Cortex of kidney (tissue), 1 donor: ENCODE measurements at places on chromosomes 1 and 21.

DNA sequence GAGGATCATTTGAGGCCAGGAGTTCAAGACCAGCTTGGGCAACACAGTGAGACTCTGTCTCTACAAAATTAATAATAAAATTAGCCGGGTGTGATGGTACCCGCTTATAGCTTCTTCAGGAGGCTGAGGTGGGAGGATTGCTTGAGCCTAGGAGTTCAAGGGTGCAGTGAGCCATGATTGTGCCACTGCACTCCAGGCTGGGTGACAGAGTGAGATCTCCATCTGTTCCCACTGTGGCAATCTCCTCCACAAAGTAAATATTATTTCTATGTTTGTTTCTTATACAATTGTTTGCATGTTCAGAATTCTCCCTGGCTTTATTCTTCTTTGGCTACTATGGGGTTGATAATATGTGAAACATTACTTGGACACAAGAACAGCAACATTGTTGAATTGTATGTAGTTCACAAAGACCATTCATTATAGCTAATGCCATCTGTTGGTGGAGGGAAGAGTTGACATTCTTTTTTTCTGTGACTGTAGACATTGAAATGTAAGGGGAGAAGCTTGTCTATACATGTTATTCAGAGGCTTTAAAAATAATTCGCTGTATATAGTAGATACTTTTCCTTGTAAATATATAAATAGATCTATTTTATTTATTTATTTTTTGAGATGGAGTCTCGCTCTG, 47.8 kb upstream of the SRSF10 start:
- DNase-seq: no peak

- no peak for DNase-seq
These were observed 866.0 kb downstream of the LTN1 start for GRCh38 chr21:28126521-28127174.

GRCh38 chr1:94327001-94327690, 89.8 kb upstream of the ARHGAP29 start:
- DNase-seq: no peak

GRCh38 chr21:19322360-19322759, 918.8 kb upstream of the TMPRSS15 start:
- DNase-seq: no peak

DNA sequence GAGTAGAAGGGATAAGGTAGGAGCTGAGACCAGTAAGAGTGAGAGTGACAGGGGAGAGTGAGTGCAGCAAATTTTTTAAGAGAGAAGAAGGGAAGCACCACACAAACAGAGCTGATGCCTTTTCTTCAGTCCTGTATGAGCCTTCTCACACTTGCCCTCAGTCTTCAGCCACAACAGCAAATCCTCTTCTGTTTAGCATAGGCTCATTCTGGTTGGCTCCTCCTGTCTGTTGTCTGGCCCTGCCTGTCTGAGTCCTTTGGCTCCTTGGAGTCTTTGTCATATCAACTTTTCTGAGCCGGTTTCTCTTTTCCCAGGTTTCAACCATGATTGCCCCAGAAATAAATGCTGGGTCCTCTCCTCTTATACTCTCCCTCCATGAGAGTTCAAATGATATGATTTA, 12.7 kb upstream of the CASQ1 start:
- DNase-seq: no peak

DNA sequence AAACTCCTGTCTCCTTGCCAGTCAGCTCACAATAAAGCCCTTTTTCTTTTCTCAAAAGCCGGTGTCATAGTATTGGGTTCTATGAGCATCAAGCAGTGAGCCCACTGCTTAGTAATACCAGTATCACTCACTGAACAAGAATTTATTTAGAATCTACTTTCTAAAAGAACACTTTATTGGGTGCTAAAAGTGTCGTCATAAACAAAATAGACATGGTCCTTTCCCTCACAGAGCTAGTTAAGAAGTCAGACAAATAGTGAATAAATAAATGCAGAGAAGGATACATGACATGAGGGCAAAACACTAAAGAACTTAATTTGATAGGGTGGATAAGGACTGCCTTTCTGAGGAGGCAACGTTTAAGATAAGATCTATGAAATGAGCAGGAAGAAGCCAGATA, 32.2 kb downstream of the EVI5 start:
- no peak for DNase-seq

DNA sequence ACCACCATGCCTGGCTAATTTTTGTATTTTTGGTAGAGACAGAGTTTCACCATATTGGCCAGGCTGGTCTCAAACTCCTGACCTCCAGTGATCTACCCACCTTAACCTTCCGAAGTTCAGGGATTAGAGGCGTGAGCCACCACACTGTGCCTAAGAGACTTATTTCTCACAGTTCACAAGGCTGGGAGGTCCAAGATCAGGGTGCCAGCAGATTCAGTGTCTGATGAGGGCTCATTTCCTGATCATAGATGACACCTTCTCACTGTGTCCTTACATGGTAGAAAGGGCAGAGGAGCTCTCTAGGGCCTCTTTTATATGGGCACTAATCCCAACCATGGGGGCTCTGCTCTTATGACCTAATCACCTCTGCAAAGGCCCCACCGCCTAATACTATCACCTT, 58.8 kb downstream of the ARHGEF10L start:
- DNase-seq: no peak

DNA sequence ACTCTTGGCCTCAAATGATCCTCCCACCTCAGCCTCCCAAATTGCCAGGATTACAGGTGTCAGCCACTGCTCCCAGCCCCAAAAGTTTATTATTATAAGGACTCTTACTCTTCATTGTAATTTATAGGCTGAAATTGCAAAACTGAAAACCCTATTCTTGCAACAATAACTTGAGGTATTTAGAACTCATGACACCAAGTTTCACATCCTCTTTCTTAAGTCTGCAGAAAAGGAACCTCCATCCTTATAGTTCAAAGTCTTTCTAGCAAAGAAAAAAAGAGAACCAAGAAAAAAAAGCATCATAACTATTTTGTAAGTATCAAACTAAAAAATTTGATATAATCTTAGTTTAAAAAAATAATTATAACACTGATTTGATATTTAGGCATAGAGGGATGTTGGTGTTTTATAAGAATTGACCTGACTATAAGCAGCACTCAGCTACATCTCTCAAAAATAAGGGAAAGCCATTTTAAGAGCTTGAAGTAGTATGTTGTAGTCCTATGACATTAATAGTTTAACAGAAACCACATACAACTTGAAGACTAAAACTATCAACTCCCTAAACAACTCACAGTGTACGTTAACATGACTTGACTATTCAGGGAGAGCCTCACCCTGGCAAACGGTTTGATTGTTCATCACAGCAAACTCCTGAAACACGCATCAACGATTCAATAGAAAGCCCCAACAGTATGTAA, 122.4 kb downstream of the AKT3 start:
- DNase-seq: no peak

DNA sequence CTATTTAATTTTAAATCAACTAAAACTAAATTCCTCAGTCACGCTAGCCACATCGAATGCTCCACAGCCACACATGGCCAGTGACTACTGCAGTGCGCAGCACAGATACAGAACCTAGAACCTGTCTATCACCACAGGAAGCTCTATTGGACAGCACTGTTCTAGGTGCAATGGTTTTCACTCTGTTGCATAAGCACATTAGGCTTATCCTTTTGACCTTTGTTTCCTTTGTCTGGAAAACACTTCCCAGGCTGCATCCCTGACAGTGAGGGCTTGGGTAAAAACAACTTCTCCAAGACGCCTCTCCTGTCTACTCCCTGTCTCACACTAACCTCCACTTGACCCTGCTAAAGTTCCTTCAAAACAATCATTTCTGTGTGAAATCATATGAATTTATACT, 33.6 kb upstream of the RAP1GAP start:
- no peak for DNase-seq

DNA sequence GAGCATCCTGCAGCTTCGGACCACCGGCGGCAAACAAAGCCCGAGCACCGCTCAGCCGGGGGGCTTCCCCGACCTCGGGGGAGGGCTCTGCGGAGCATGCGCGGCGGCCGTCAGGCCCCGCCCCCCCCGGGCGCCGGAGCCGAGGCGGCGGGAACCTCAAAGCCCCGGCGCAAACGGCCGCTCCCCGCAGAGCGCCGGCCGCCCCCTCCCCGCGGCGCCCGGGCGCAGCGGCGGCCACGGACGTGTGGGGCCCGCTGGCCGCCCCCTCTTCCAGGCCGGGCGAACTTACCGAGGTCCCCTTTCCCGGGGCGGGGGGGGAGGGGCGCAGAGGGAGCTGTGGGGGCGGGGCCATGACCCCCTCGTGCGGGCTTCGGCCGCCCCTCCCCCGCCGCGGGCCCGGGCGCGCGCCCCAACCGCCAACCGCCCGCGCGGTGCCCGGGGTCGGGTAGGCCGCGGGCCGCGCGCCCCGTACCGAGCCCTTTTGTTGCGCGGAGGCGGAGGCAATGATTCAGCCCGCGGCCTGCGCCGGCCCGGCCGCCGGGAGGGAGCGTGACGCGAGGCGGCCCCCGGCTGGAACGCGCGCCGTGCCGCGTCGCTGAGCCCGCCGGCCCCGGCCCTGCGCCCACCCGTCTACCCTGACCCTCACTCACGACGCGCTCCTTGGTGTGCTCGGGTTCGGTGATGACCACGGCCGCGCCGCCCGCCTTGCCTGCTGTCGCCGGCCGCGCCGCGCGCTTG, 1.7 kb downstream of the RCC2 start:
- DNase-seq: no peak

GRCh38 chr21:15775981-15776380, 46.2 kb downstream of the USP25 start:
- no peak for DNase-seq

GRCh38 chr1:19577036-19577435, 67.1 kb upstream of the NBL1 start:
- no peak for DNase-seq

- no peak for DNase-seq
These were observed 16.4 kb downstream of the RPE65 start for GRCh38 chr1:68433395-68433794.

DNA sequence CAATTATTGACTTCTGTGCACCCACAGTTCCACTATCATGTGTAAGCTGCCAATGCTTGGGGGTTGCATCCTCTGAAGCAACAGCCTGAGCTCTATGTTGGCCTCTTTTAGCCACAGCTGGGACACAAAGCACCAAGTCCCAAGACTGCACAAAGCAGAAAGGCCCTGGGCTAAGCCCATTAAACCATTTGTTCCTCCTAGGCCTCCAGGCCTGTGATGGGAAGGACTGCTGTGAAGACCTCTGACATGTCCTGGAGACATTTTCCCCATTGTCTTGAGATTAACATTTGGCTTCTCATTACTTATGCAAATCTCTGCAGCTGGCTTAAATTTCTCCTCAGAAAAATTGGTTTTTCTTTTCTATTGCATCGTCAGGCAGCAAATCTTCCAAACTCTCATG, 123.7 kb upstream of the DEPDC1 start:
- DNase-seq: no peak

DNA sequence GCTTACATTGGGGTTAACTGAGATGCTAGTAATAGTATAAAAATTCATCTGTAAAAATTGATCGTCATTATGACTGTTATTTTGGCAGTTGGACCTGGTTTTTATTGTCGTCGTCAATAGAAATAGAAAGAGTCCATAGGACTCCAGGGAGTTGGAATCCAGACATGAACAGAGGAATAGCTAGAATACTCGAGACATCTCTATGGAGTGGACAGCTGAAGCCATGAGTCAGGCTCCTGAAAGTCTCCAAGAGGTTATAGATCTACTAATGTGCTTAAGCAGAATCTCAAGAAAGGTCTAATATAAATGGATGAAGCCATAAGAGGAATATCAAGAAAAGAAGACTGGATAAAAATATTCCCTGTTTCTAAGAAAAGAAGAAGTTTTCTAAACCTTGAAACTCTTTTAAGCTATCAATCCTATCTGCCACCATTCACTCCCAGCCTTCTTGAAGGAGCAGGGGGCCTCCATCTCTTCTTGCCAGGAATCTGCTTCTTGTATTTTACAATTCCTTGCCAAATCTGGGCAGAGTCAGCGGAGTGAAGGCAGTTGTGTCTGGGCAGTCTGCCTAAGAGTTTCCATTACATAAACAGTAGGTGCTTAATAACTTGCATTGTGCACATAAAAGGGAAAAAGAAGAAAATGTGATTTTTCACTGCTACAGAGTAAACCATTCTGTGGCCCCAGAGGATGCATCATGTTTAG, 163.3 kb downstream of the ST6GALNAC5 start:
- DNase-seq: no peak

DNA sequence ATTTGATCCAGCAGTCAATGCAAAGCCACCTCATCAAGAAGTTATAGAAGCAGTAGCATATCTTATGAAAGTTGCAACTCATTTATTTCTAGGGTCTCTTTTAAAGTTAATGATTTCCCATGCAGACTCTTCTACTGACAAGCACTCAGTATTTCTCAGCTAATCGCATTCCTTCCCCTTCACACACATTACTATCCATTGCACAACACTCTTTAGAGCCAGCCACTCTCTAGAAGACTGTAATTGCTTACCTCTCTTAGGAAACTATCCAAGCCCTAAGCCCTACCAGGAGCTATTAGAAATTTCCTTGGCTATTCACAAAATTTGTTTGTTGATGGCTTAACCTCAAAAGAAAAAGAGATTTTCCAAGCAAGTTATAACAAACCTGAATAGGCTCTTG, 106.0 kb downstream of the ADAMTS1 start:
- DNase-seq: no peak

- DNase-seq: no peak
These were observed 76.1 kb downstream of the SH3BGR start for GRCh38 chr21:39527664-39528381.

DNA sequence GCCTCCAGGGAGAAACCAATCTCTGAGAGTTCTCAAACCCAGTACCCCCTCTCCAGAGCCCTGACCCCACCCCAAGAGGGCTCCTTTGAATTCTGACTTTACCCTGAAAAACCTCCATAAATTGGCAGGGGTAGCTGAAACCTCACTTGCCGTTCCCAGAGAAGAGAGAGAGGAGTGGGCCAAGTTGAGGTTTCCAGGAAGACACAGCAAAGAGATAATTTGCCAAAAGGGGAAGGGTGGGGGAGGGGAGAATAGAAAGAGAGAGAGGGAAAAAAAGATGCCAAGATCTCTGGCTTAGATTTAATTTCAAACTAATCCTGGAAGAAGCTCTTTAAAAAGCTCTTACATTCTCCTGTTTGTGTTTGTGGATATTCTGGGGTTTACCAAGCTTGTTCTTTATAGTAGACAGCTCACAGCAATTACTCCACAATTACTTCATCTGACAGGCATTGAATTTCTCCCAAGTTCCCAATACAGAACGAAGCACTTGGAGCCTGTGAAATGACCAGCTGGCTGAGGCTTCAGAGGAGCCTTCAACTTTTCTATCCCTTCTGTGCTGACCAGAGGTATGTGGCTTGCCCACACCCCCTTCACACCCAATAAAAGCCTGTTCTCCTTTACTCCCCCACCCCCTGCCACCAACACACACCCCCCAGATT, 1.1 kb upstream of the GRHL3 start:
- DNase-seq: no peak

GRCh38 chr1:1794999-1795398, 16.7 kb upstream of the NADK start:
- no peak for DNase-seq

DNA sequence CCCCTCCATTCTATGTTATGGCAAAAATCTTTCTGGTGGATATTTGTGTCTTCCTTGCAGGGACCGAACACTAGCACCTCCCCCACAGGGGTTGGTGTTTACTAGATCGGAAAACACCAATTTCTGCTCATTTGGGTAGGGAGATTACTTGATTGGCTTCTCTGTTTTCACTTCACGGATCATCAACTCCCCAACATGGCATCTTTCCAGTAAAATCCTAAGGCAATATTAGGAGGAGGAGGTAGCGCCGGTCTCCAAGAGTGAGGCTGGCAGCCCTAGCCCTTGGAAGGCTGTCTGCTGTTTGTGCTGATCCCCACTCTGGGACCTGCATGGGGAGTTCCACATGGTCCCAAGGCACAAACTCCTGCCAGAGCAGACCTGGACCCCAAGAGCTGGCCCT, 12.2 kb downstream of the VASH2 start:
- DNase-seq: no peak

GRCh38 chr1:183609759-183610452, 19.6 kb upstream of the NCF2 start:
- no peak for DNase-seq
